ENCODE measurements at places on chromosomes 12 and 14.
A peak's percentile ranks its signal among the peaks of the same experiment; 100 is the strongest.

- DNase-seq: peak; percentile 98
These were observed 73.4 kb upstream of the EEA1 start for GRCh38 chr12:93002293-93003054.

DNA sequence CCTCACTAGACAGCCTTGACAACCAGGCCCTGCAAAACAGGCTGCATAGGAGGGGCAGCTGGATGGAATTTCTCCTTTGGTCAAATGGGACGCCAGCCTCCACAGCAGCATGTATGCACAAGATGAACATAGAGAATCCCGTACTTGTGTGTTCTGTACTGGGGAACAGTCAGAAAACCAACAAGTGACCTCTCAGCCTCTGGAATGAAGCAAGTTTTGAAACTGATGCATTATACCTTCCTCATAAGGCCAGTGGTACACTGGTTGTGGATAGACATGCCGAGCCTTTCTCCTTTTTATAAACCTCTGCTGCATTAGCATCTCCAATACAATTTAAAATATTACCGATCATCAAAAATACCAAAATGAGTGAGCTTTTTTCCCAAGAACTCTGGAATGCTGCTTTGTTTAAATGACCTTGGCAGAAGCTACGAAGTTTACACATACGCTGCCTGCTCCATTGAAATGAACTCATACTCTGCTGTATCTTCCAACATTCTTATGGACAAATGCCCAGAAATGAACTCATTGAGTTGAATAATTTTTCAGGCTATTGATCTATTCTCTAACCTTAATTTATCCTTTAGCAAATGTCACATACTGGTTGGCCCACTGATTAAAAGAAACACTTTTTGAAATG lies 47.6 kb upstream of the FERMT2 start:
- DNase-seq: peak; percentile 95

DNA sequence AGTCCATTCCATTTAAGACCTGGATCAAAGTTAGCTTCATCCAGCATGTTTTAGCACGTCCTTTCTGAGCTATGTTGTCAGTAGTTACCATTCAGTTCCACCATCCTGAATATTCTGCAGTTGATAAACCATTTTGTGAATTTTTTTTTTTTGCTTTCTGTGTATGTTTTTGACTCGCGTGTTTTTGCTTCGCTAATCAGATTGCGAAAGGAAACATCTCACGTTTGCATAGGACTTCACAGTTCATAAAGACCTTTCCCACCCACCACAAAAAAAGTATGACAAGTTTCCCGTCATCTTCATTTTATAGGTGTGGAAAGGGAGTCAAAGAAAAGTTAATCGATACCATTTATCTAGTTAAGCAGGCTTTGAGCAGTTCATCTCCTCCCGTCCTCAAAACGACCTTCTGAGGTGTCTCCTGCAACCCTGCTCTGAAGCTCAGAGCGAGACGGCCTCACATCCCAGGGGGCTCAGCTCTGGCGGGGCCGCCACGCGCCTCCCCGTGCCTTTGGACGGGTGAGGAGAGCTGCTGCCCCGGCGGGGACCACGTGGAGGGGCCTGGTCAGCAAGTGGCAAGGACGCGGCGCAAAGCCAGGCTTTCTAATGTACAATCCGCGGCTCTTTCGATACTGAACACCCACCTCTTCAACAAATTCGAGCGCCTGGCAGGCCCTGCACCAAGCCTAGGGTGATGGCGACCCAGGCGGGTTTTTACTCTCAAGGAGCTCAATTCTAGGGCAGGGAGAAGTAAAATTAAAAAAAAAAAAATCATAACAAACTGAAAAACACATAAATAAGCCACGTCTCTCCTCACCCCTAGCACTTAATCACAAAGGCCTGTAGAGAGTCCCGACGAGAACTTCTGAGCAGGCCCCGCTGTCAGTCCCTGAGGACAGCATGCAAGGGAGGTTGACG lies 988 bp upstream of the TMEM263 start:
- no peak for DNase-seq

- DNase-seq: no peak
These were observed 6.6 kb downstream of the TMEM263 start for GRCh38 chr12:106962286-106962685.

DNA sequence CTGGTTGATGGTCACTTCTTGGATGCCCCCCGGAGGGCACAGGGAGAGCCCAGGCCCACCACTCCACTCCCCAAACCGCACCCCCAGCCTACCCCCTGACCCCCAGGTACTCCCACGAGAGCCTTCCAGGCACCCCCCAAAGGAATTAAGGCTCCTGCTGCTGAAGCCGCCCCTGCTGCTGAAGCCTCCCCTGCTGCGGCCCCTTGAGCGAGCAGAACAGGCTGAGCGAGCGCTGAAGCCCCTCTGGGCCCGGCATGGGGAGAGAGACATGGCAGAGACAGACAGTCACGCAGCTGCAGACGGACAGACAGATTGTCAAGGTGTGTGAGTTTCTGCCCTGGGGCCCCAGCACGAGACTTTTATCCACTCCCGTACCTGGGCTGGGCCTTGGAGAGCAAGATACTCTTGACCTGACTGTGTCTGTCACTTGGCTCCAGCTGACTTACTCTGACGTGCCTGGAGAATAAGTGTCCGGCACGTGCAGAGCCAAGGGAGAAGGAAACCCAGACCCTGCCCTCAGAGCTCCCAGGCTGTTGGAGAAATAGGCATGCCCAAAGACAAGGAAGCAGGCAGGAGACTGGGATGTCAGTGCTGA lies at the start of gene KRT78:
Gene KRT78 (minus strand): TSS at position 334 of the 595 bp plus-strand sequence. CDS start 64 bp downstream, at position 270.
- DNase-seq: no peak

- DNase-seq: no peak
These were observed 107.1 kb upstream of the SLCO1C1 start for GRCh38 chr12:20588042-20588441.

DNA sequence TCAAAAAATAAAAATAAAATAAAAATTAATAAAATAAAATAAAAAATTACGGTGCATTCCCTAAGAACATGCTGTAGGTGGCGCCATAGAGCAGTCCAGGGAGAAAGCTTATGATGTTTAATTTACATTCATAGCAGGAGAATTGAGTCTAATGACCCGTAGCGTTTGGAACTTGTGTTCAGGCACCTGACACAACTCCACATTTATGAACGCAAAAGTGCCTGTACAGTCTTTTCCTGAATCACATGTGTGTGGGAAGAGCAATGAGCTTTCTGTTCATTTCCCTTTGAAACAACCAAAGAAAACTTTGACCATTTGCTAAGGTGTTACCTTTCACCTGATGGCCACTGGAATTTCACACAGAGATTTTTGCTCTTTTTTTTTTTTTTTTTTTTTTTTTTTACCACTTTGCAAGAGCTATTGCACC lies 60.6 kb upstream of the KCNA1 start:
- peak; percentile 11 for DNase-seq

GRCh38 chr12:76249501-76249900 lies 98.7 kb downstream of the BBS10 start:
- DNase-seq: no peak

DNA sequence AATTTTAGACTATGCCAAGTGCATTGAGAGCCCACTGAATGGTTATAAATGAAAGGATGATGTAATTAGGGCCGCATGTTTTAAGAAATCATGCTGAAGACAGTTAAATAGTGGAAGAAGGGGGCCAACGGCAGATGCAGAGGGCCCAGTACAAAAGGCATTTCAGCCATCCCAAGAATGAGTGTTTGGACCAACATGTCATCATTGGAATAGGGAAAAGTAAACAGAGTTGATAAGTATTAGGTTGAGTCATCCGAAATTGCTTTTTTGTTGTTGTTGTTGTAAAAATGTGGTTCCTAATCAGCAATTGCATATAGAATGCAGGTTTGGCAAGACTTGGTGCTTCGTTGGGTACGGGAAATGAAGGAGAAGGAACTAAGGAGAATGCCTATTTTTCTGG lies 29.5 kb downstream of the BMP4 start:
- DNase-seq: peak; percentile 36

- no peak for DNase-seq
These were observed 2.0 kb downstream of the PELI2 start for GRCh38 chr14:56120091-56120691.

- DNase-seq: no peak
These were observed 399.9 kb downstream of the FOXG1 start for GRCh38 chr14:29166507-29166906.

- no peak for DNase-seq
These were observed 176.6 kb downstream of the TSPAN9 start for GRCh38 chr12:3253682-3254275.

DNA sequence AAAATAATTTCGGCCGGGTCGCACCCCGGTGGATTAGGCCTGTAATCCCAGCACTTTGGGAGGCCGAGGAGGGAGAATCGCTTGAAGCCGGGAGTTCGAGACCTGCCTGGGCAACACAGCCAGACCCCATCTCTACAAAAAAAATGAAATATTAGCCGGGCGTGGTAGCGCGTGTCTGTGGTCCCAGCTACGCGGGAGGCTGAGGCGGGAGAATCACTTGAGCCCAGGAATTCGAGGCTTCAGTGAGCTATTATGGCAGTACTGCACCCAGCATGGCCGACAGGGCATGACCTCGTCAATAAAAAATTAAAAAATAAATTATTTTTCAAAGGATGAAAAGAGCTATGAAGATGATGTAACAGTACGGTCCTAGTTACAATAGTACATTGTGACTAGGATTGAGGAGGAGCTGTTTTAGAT lies 523 bp downstream of the GTF2H3 start:
- no peak for DNase-seq
